ENCODE measurements at places on chromosomes 7 and 10. TPM values are rescaled to one million over a fixed set of nuclear protein-coding genes. Genes with fewer than 3 reads are reported as not detected.

- no peak for DNase-seq
These were observed 56.7 kb upstream of the SEMA3A start for GRCh38 chr7:84251277-84251781.

GRCh38 chr10:104487794-104488438, 134.3 kb downstream of the CFAP58 start:
- DNase-seq, result no peak

GRCh38 chr7:135950972-135951371, 26.2 kb downstream of the MTPN start:
- no peak for DNase-seq

DNA sequence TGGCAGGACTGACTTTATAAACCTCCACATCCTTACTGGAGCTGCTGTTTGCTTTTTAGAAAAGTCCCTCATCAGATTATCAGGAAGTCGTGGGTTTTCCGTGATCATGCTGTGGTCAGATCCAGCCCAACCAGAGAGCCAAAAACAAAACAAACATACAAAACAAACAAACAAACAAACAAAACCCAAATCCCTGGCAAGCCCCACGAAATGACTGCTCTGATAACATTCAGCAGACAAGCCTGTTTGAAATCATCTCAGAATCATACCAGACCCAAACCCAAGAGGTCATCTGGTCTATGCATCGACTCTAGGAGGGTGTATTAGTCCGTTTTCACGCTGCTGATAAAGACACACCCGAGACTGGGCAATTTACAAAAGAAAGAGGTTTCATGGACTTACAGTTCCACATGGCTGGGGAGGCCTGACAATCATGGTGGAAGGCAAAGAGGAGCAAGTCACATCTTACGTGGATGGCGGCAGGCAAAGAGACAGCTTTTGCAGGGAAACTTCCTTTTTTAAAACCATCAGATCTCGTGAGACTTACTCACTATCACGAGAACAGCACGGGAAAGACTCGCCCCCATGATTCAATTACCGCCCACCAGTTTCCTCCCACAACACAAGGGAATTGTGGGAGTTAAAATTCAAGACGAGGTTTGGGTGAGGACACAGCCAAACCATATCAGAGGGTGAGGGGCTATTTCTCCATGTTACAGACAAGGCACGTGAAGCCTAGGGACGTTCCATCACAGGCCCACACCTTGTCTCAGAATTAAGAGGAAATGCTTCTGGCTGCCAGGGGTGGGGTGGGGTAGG, 85.7 kb downstream of the PARP12 start:
- no peak for DNase-seq

DNA sequence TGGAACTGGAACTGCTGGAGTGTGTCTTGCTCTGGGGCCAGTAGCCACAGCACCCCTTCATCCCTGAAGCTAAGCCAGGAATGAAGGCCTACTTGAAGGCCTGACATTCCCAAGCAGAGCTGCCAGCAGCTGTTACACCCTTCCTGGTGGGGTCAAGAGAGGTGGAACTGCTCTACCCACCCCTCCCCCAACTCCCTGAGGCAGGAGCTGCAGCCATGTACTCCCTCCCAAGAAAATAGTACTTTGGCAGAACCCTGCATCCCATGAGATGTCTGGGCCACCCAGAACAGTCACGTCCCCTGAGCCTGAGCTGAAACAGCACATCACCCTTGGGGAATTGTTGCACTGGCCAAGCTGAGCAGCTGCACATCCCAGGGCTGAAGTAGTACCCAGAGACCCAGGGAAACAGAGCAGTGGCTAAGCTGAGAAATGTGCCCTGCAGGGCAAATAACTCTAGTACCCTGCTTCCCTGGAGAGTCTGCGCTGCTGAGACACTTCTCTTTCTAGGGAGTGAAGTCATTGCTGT, 63.4 kb upstream of the PLA2G12B start:
- no peak for DNase-seq

DNA sequence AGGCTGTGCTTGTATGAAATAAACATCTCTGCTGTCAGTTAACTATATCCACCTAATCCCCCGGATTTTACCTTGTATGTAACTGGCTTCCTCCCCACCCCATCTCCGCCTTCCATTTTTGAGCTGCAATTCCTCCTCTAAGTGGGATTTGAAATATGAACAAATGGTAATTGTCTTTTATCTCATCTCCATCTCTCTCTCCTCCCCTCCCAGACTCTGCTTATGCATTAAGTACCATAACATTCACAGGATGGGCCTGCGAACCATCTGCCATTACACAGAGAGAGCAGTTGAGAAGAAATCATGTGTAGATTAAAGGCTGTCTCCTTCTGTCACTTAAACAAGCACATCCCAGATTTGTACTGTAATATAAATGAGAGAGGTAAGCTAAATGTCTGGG, 1169.9 kb downstream of the TYW1 start:
- DNase-seq, result no peak

DNA sequence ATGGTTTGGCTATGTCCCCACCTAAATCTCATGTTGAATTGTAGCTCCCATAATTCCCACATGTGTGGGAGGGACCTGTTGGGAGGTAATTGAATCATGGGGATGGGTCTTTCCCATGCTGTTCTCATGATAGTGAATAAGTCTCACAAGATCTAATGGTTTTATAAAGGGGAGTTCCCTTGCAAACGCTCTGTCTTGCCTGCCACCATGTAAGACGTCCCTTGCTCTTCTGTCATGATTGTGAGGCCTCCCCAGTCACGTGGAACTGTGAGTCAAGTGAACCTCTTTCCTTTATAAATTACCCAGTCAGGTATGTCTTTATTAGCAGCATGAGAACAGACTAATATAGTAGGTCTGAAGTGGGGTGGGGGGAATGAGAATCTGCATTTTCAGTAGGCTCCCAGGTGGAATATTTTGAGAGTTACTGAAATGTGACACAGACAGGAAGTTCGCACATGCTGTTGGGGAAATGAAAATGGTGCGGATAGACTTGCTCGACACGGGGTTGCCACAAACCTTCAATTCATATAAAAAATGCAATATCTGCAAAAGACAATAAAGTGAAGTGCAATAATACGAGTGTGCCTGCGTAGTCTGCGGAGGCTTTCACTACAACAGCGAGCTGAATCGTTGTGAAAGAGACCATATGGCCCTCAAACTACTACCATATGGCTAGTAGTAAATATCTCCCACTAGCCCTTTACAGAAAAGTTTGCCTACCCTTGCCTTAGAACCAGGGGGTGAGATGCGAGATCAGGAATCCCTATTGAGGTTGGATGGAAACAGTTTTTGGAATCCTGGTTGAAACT, 166.1 kb downstream of the GRK5 start:
- peak; percentile 20 for DNase-seq

GRCh38 chr10:3895045-3895631, 110.1 kb upstream of the KLF6 start:
- no peak for DNase-seq

- no peak for DNase-seq
These were observed 636.5 kb upstream of the STEAP1 start for GRCh38 chr7:89517815-89518214.

GRCh38 chr10:4058514-4059029, 273.6 kb upstream of the KLF6 start:
- no peak for DNase-seq

DNA sequence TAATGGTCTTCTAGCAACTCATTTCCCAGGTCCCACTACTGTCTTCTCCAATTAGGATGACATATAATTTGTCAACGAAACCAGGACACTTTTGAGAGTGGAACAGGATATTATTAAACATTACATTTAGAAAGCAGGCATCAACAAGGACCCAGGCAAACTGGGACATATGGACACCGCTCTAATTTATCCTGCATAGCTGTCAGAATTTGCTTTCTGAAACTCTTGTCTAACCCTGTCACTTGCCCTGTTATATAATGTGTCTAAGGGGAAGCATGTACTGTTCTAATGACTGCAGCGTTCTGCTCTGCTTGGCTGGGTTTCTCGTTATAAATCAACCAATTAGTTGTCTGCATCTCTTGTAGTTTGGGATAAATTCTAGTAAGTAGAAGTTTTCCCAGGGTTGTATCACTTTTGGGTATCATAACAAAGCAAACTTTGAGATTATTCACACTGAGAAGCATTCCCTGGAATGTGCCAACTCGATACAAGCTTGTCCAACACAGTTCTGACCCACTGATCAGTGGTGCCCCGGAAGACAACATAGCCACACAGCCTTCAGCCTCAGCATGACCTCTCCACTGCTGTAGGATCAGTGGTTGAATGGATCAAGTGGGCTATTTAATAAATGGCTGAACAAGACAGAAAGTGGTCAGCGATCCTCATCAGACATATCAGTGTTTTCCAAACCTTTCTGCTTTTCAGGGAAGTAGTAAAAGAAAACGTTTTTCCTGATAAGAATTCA, 228.1 kb downstream of the KIF20B start:
- no peak for DNase-seq

GRCh38 chr10:19789607-19790006, 26.6 kb upstream of the PLXDC2 start:
- DNase-seq, result no peak

DNA sequence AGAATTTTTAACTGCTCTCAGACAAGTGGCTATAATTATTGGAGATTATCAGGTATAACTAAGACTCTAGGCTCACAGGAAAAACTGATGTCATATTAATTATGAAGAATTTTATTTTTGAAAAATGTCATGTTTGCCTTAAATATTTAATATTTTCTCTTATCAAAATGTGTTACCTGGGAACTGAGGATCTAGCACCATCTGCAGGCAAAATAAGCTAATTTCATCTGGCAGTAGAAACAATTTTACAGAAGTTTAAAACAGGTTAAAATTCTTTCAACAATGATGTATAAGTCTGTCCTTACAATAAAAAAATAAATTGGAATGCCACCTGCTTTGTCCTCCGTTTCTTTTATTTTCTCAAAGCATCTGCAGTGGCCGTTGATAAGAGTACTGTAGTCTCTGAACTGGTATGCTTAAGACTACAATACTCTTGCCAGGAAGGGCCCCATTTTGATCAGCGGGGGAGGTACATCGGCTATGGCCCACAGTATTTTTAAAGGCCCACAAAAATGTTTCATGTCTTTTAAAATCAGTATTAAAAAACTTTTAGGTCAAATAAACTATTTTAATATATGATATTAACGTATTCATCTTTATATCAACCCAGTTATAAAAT, 81.3 kb downstream of the VWDE start:
- no peak for DNase-seq

GRCh38 chr7:40329601-40330153, 194.9 kb downstream of the SUGCT start:
- DNase-seq, result no peak

DNA sequence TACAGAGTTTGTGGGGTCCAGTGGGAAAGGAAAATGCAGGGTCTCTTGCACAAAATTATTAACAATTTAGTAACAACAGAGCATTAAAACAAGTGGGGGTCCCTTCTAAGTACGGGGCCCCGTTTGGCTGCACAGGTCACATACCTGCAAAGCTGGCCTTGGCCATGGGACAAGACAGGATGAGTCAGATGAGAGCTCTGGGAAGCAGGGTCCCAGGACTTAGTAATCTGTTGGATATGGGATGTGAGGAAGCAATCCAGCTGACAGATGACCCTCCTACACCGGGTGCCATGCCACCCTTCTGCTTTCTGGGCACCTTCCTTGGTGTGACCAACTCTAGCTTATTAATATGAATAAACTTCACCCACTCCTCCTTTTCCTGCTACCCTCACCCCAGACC, 3.2 kb upstream of the DUSP5 start:
- no peak for DNase-seq

DNA sequence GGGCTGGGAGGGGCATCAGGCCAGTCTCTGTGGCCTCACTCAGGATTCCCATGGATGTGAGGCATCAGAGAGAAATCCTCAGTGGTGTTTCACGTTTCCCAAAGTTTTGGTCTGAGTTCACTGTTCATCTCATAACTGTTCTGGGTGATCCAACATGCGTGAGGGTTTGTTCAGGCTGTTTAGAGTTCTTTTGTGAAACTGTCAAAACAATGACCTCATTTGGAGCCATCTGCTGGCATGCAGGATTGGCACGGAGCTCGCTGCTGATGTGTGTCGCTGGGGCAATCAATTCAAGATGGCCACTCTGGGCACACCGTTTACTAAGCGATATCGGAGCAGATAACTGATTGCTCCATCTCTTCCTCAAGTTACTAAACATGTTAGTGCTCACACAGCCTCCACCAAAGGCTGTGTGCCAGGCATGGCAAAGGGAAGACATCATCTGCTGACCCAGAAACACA, 365.6 kb downstream of the WDR11 start:
- DNase-seq, result no peak

DNA sequence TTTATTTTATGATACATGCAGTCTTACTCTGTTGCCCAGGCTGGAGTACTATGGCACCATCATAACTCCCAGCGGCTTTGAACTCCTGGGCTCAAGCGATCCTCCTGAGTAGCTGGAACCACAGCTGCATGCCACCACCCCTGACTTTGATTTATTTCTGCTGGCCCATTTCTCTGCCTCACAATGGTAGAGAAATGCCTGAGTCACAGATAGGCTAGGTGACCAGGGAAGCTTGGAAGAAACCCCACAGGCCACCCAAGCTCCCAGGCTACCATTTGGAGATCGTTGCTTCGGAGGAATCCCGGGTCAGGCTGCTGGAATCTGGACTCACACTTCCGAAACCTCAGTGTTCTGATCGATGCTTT, 17.4 kb upstream of the BAIAP2L1 start:
- DNase-seq, result peak; percentile 39

GRCh38 chr7:87151729-87152111, 533 bp upstream of the DMTF1 start:
- DNase-seq, result no peak

The NPSR1 gene
- not detected for total RNA-seq

The ZNF117 gene
- 19.6 TPM for total RNA-seq

The KBTBD2 gene
- total RNA-seq, result 57.4 TPM

The SPAG6 gene
- not detected for total RNA-seq

The ANKIB1 gene
- total RNA-seq, result 30.5 TPM

The SCIN gene
- total RNA-seq, result 1.4 TPM

The MACROH2A2 gene
- 2.0 TPM for total RNA-seq

The TUBB8 gene
- total RNA-seq, result 1.7 TPM

The ANKRD61 gene
- total RNA-seq, result not detected

The CTBP2 gene
- 32.2 TPM for total RNA-seq

The PODXL gene
- total RNA-seq, result 13.5 TPM
